ENCODE measurements at places on chromosomes 16 and 17.

DNA sequence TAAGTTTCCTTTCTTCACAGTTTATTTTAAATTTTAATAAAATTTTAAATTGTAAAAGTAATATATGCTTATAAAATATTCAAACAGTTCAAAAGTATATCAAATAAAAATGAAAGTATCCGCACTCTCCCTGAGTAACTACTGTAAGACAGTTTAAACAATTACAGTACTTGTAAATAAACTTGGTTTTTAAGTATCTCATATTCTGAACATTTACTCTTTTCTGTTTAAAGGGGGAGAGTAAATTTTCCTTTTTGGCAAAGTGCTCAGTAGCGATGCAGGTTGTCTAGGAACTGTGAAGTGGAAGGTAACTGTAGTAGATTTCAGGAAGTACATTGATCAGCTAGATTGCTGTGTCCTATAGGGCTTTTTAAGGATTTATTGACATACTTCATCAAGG lies 28.8 kb downstream of the AATF start:
- DNase-seq, result no peak

DNA sequence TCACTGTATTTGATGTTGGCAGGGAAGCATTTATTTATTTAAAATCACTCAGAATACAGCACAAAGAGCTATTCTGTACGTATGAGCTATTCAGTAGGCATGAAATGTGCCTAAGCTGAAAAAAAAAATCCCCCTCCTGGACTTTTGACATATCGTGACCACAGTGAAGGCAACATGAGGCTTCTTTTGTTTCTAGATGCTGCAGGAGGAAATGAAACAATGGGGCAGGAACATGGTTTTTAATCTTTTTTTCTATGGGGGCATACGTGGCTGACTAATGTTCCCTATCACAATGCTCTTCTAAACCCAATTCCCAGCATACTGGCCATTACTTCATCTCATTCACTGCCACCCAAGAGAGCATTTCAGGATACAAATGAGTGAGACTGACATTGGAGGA lies 191.0 kb upstream of the PMFBP1 start:
- DNase-seq, result no peak

GRCh38 chr17:77640252-77640651 lies 318.3 kb upstream of the TNRC6C start:
- DNase-seq, result no peak

DNA sequence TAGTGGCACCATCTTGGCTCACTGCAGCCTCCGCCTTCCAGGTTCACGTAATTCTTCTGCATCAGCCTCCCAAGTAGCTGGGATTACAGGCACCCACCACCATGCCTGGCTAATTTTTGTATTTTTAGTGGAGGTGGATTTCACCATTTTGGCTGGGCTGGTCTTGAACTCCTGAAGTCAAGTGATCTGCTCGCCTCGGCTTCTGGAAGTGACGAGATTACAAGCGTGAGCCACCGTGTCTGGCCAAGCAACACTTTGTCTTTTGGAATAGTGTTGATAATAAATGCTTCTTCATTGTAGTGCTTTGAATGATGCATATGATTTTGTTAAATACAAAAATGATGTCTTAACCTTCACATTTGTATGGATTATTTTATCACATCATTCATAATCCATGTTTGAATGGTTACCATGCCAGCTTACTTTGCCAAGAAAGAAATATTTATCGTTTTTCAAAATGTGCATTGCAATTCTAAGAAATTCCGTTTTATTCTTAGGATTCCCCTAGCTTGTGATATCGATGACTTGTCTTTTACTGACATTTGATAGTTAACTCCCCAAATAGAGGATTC lies 29.1 kb downstream of the USP10 start:
- no peak for DNase-seq

DNA sequence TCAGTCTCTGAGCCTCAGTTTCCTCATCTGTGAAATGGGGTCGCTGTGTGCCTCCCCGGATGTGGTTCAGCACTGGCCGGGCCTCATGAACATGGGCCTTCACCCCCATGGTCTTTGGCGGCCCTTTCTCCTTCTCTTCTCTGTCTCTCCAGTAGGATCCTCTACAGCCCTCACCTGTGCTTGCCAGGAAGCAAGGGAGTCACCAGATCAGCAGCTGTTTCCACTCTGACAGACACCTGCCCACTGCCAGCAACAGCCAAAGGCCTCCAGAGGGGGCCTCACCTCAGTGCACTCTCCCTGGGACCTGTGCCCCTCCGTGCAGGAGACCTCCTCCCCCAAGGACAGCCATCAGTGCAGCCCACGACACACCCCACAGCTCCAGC lies 89.4 kb downstream of the C16orf78 start:
- no peak for DNase-seq

DNA sequence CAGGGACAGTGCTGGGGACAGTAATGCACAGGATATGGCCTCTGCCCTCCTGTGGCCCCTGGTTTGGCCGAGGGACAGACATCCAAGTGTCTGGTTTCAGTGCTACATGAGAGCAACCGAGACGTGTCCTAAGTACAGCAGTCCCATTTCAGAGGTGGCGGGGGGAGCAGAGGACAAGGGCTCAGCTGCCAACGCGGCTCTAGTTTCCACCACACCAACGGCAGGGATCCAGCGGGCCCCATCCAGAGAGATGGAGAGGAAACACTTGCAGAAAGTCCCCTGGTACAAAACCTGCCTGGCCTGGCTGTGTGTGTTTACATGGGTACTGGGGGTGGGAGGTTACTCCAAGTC lies 125.8 kb upstream of the SMURF2 start:
- no peak for DNase-seq
